Spinal cord (tissue), 10 donors: ENCODE measurements at places on chromosomes 13 and 19.

DNA sequence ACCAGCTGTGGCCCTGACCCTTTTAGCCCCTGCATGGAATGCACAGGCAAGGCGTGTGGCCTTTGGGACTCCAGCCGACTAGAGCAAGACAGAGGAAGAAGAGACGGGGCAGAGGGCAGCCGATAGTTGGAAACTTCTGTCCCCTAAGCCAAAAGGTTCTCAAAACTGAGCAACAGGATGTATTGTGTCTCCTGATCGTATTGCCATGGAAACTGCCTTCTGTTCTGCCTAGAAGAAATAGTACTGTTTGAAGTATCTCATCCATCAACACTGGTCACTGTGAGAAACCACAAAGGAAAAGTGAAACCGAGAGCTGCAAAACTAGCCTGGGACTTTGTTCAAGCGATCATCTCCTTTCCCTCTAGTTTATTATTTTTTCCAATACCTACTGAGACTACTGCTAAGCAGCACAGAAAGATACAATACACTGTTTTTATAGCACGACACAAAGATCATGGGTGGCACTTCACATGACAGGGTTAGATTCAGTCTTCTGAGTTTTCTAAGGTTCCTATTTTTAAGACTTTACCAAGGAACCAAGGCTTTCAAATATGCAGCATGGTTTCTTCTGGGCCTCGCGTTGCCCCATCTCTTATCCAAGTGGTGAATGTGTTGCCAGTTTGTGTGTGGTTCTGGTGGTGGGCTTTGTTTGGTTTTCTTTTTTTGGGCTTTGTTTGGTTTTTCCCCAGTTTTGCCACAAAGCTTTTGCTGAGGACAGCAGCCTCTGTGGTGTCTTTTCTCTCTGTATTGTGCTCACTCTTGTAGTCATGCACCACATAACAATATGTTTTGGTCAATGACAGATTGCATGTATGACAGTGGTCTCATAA, 49.3 kb upstream of the GPR183 start:
- no peaks in the 10 kb centered on the region for H3K27me3 ChIP-seq
- H3K27ac ChIP-seq = peak overlapping the region; percentile 19
- H3K4me3 ChIP-seq = no peak overlapping the region
- DNase-seq = no peak

- no peaks in the 10 kb centered on the region for H3K27me3 ChIP-seq
- H3K27ac ChIP-seq = no peak overlapping the region
- DNase-seq = no peak
- H3K4me3 ChIP-seq = no peak overlapping the region
- H3K36me3 ChIP-seq = no peaks in the 10 kb centered on the region
Observed at GRCh38 chr19:35170359-35171061, 16.0 kb downstream of the FXYD5 start.

DNA sequence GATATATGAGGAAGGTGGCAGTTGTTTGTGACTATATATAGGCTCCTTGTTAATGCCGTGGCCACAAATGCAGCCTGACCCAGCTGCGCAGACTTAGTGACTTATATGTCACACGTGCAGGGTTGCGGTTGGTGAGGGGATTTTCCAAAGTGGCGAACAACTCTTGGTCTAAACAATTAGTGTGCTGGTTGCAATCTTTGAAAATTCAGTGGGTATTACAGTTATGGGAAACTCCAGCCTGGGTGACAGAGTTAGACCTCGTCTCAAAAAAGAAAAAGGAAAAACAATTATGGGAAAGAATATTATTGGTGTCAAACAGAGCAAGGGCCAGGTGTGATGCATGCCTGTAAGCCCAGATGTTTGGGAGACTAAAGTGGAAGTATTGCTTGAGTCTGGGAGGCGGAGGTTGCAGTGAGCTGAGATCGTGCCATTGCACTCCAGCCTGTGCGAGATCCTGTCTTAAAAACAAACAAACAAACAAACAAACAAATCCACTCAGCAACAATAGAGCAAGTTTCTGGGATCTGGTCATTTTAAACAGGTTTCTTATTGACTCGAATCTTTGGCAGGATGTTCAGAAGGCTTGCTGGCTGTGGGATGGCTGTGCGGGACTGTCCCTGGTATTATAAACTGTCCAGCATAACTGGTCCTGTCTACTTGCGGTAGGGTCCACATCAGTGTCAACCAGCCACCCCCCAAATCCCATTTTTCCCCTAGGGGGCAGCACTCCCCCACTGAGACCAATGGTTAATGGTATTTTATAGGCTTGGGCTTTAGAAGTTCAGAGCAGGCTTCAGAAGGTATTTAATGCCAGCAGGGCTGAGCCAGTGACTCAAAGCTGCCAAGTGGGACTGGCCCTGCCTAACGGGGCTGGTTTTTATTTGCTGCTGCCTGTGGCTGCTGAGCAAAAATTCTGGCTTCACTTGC, 15.4 kb downstream of the RELB start:
- H3K27me3 ChIP-seq = no peaks in the 10 kb centered on the region
- no peak overlapping the region for H3K4me3 ChIP-seq
- H3K4me1 ChIP-seq = peaks cover 8% of the 10 kb centered on the region
- DNase-seq = peak; percentile 50
- no peaks in the 10 kb centered on the region for H3K36me3 ChIP-seq

DNA sequence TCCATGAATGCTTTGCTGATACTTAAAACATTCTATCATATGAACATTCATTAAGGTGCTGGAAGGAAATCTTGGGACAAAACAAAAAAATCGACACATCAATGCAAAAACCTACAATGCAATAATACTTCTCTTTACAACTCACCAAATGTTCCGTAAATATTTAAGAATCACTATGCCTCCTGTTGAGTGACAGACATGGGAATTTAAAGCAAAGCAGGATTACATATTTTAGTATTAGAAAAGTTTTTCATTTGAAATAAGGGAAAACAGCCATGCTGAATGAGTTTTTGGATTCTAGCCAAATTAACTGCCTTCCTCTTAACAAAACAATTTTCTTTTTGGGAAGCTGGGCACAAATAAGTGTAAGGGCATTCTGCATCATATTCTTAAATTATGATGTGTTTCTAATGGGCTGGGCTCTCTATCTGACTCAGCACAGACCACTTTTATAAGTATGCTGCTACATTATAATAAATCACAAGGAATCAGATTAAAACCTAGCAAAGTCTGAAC, 93.7 kb downstream of the RBM26 start:
- DNase-seq = no peak
- peaks cover 4% of the 10 kb centered on the region for H3K4me1 ChIP-seq
- H3K36me3 ChIP-seq = no peaks in the 10 kb centered on the region
- no peaks in the 10 kb centered on the region for H3K27me3 ChIP-seq
- no peak overlapping the region for H3K4me3 ChIP-seq

DNA sequence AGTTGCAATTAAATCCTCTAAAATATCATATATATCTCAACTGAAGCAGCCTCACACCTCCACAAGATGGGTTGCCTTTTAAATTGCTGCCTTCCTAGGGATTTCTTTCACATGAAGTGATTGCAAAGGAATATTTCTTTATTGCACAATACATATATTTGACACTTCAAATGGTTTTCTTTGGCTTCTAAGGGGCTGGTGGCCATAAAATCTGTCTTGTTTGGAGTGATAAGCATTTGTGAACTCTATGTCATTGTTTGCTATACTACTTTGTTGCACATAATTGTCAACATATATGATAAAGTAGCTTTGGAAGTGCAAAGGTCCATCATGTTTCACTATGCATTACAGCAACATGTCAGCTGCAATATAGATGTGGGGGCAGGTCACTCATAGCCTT, 2380.9 kb downstream of the PCDH9 start:
- no peaks in the 10 kb centered on the region for H3K4me1 ChIP-seq
- no peak overlapping the region for H3K4me3 ChIP-seq
- H3K36me3 ChIP-seq = no peaks in the 10 kb centered on the region
- no peak overlapping the region for H3K27ac ChIP-seq
- H3K27me3 ChIP-seq = no peaks in the 10 kb centered on the region

DNA sequence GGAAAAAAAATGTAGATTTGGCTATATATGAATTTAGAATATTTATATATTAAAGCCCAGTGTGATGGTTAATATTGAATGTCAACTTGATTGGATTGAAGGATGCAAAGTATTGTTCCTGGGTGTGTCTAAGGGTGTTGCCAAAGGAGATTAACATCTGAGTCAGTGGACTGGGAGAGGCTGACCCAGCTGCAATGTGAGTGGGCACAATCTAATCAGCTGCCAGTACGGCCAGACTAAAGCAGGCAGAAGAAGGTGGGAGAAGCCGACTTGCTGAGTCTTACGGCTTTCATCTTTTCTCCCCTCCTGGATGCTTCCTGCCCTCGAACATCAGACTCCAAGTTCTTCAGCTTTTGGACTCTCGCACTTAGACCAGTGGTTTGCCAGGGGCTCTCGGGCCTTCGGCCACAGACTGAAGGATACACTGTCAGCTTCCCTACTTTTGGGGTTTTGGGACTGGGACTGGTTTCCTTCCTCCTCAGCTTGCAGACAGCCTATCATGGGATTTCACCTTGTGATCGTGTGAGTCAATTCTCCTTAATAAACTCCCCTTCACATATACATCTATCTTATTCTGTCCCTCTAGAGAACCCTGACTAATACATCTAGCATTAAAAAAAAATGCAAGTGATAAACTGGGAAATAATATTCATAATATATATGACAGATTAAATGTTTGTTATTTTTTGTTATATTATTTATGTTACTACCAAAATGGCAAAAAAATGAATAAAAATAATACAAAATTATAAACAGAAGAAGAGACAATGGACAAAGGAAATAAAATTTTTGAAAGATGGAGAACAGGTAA, 122.4 kb downstream of the DLEU7 start:
- DNase-seq = no peak
- H3K4me3 ChIP-seq = no peak overlapping the region
- H3K4me1 ChIP-seq = no peaks in the 10 kb centered on the region
- H3K36me3 ChIP-seq = no peaks in the 10 kb centered on the region
- no peaks in the 10 kb centered on the region for H3K27me3 ChIP-seq

GRCh38 chr19:10388957-10389356, 8.6 kb upstream of the TYK2 start:
- peak; percentile 66 for DNase-seq
- no peak overlapping the region for H3K27ac ChIP-seq

GRCh38 chr19:29418201-29418600, 107.6 kb upstream of the VSTM2B start:
- DNase-seq = no peak
- H3K4me1 ChIP-seq = peaks cover 9% of the 10 kb centered on the region
- no peak overlapping the region for H3K27ac ChIP-seq
- H3K27me3 ChIP-seq = no peaks in the 10 kb centered on the region
- no peaks in the 10 kb centered on the region for H3K36me3 ChIP-seq
- no peak overlapping the region for H3K4me3 ChIP-seq

DNA sequence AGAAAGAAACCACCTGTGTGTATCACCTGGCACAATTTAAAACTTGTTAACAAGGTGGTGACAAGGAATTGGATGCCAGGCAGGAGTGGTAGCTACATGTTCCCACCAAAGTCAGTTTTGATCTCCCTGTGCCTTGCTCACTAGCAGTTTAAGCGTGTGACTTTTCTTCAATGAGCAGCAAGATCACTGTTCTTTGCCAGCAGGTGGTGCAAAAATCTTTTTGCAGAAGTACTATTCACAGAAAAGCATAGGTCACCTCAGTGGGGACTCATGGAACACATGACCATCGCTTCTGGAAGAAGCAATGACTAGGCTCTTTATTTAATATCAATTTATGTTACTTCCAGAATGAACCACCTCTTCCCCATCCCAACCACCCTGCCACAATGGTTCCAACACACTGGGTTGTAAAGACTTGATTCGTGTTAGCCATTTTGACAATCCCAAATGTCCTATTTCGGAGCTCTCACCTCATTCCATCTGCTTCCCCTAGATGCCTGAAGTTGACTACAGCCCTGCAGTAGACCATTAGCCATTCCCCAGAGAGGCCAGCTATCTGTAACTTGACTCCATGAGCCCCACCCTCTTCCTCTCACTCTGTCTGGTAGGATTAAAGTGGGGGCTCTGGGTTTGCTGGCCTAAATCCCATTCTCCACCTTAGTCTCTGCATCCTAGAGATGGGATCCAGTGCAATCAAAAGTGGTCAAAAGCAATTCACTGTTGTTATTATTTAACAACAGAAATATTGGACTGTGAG, 59.1 kb upstream of the TNFRSF19 start:
- DNase-seq = peak; percentile 63
- no peaks in the 10 kb centered on the region for H3K36me3 ChIP-seq
- peaks cover 3% of the 10 kb centered on the region for H3K4me1 ChIP-seq
- no peak overlapping the region for H3K4me3 ChIP-seq
- no peak overlapping the region for H3K27ac ChIP-seq
- no peaks in the 10 kb centered on the region for H3K27me3 ChIP-seq

- H3K27ac ChIP-seq = no peak overlapping the region
- no peaks in the 10 kb centered on the region for H3K36me3 ChIP-seq
- DNase-seq = no peak
- no peaks in the 10 kb centered on the region for H3K4me1 ChIP-seq
- H3K4me3 ChIP-seq = no peak overlapping the region
- no peaks in the 10 kb centered on the region for H3K27me3 ChIP-seq
Observed at GRCh38 chr13:109836629-109837607, 50.5 kb upstream of the IRS2 start.

DNA sequence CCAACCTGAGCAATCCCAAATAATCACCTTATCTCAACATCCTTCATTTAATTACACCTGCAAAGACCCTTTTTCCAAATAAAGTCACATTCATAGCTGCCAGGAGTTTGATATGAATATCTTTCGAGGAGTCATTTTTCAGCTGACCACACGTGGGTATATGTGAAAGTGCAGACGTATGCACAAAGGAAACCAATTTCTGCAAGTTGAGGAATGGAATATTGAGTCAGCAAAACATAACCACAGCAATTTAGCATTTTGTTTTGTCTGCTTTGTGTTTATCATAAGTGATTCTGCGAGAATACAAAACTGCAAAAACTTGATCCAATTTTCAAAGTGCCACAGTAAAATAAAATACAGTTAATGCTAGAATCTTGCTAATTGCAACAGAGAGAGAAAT, 295.9 kb downstream of the SUCLA2 start:
- H3K36me3 ChIP-seq = no peaks in the 10 kb centered on the region
- no peaks in the 10 kb centered on the region for H3K4me1 ChIP-seq
- H3K27me3 ChIP-seq = no peaks in the 10 kb centered on the region
- no peak for DNase-seq
- no peak overlapping the region for H3K27ac ChIP-seq

DNA sequence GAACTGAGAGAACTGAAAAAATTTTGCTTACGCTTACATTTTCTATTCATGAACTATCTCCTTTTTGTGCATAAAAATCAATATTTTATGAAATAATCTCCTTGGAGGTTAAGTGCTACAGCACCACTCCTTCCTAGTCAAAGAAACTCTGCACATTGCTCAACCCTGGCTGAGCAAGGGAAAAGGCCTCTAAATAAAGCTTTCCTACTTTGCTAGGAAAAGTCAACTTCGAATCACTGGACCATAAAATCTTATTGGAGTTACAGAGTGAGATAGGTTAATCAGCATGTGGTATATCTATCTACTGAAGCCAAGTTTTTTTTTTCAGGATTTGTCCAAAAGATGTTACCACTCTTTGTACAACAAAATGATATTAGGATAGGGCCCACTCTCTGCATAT, 57.5 kb upstream of the HMGB1 start:
- H3K36me3 ChIP-seq = no peaks in the 10 kb centered on the region
- no peak for DNase-seq
- peaks cover 4% of the 10 kb centered on the region for H3K4me1 ChIP-seq
- H3K27me3 ChIP-seq = no peaks in the 10 kb centered on the region
- no peak overlapping the region for H3K27ac ChIP-seq

GRCh38 chr19:2239771-2240770, 3.4 kb downstream of the SF3A2 start:
- H3K4me1 ChIP-seq = peaks cover 59% of the 10 kb centered on the region
- H3K36me3 ChIP-seq = peaks cover 54% of the 10 kb centered on the region
- no peaks in the 10 kb centered on the region for H3K27me3 ChIP-seq
- H3K27ac ChIP-seq = peak overlapping the region; percentile 69
- peak overlapping the region; percentile 38 for H3K4me3 ChIP-seq
